ENCODE measurements at places on chromosomes 2 and 18.

DNA sequence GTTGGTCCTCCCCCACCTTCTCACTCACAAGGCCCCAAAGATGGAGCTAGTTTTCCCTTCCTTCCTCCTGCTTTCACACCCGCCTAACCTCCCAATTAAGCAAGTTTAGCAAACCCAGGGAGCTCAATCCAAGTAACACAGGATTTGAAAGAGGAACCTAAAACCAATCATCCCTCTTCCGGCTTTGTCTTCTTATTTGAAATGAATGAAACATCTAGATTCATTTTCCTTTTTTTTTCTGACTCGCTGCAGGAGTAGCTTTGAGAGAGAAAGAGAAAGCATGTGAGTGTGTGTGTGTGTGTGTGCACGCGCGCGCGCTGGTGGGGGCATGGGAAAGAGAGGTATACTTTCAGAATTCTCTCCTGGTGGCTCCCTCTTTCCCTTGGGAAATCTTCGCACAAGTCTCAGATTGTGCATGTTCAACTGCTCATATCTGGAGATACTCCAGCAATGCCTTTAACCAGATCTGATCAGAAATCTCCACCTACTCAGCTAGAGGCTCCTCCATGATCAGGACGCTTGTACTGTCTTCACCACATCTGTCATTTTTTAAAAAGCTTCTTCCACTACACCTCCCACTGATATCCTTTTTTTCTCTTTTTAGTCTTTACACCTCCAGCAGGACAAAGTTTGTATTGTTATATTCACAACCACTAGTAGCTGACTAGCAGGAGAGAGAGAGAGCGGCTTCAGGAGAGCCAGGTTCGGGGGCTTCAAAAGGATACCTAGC is 1.7 kb downstream of the SLC8A1 start:
- DNase-seq: no peak

DNA sequence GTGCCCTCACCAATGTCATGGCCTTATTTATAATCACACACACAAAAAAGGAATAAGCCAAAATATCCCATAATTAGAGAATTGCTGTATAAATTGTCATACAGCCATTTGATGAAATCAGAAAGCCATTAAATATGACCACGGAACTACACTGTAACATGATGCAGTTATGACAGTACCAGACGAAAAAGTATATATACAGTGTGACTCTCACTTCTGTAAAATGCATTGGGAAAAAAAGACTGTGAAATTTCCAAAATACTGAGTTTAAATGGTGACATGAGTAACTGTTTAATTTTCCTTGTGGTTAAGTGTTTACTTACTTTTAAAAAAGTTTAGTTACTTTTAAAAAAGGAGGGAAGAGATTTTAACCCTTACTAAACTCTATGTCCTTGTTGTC is 25.4 kb downstream of the UXS1 start:
- DNase-seq: no peak

DNA sequence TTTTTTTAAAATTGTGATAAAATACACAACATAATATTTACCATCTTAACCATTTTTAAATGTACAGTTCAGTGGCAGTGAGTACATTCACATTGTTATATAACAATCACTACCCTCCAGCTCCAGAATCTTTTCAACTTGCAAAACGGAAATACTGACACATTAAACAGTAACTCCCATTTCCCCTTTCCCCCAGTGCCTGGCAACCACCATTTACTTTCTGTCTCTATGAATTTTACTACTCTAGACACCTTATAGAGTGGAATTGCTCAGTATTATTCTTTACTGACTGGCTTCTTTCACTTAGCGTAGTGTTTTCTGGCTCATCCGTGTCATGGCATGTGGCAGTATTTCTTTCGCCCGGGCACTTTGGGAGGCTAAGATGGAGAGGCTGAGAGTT is 32.6 kb downstream of the FASTKD2 start:
- no peak for DNase-seq

DNA sequence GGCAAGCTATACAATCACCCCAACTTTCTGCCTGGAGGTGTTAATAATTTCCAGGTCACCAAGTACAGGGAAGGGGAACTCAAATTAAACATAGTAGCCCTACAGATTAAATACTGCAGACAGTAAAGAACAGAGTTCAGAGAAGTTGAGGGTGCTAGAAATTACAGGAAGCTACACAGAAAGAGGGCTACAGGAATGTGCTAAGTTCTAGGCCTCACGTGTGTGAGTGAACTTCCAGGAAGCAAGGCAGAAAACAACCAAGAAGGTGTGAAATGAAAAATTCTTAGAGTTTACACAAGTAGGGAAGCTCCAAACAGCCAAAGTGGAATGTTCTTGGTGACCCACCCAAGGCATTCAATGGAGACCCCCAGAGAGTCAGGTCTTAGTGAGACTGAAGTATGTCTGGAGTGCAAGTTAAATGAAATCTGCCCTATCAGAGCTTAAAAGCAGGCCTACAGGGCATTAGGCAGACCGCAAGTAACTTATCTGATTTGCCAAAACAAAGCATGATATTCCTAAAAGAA is 58.1 kb upstream of the RNU4ATAC start:
- no peak for DNase-seq

GRCh38 chr2:240622531-240623235 is 2.6 kb upstream of the GPR35 start:
- peak; percentile 52 for DNase-seq

GRCh38 chr2:20622296-20622686 is 28.6 kb downstream of the HS1BP3 start:
- DNase-seq: no peak

GRCh38 chr2:16554060-16554583 is 111.5 kb downstream of the CYRIA start:
- DNase-seq: no peak

GRCh38 chr2:227363756-227364155 is 15.3 kb downstream of the TM4SF20 start:
- no peak for DNase-seq

DNA sequence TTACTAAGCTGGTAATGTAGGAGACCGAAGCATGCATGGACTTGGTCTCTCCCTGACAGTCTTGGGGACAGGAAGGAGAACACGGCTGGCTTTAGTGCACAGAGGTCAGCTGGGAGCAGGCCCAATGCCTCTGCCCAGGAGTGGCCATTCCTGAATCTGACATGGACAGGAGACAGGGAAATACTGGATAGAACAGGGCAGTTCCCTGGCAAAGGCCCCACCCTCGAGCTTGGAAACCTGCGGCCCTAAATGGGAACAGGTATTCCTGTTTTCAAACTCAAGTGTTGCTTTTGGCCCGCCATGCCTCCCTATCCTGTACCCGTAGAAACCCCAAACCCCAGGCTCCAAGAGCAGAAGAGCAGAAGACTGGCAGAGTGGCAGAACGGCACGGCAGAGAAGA is 107.4 kb downstream of the ZNF516 start:
- DNase-seq: no peak

Data from stimulated activated CD4-positive, alpha-beta T cell treated with anti-CD3 and anti-CD28 coated beads, TNF-alpha, amount 100 ng/mL, for 24 hours (primary cell).